Retinal pigment epithelial cell (primary cell): ENCODE measurements at places on chromosomes 7 and 10.

GRCh38 chr10:124708246-124708779 is 35.9 kb downstream of the FAM53B start:
- DNase-seq = no peak

- no peak for DNase-seq
Measured at GRCh38 chr10:114308531-114309363, 69.7 kb downstream of the VWA2 start.

DNA sequence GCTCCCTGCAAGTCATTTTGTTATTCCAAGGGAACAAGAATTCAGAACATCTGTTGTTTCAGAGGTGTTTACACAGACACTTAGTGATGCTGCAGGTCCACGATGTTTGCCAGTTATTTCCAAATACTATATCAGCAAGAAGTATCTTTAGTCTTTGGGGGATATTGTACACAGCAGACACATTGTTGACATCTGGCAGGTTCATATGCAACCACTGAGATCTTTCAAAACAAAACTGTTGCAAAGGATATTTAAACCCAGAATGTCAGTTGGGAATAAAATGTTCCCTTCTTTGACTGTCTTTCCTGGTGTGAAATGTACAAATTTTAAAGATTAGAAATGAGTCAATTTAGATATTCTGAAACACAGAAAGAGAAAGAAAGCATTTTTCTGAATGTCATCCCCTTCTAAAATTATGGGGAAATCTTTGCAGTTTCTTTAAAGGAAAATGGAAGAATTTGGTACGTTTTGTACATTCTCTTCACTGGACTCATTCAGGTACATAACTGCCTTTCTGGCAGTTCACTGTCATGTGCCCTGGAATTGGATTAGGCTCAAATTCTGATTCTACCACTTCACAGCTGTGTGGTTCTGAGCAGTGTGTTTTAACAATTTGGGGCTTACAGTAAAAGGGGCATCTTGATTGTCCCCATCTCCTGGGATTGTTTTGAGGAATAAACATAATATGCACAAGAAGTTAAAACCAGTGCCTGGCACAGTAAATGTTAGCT is 40.3 kb upstream of the CELF2 start:
- DNase-seq = no peak

DNA sequence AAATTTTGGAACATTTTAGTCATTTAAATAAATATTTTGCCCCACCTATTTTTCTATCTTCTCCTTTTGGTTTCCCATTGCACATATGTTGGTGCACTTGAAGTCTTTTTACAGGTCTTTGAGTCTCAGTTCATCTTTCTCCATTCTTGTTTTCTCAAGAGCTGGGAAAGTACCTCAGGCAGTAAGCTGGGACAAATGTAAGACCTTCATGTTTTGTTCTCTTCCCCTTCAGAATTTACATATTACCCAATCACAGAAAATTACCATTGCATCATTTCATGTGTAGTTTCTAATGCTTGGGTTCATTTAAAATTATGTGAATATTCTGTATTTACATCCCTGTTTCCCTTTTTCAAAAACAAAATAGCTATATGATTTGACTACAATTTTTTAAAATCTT is 1150.0 kb upstream of the POT1 start:
- no peak for DNase-seq

DNA sequence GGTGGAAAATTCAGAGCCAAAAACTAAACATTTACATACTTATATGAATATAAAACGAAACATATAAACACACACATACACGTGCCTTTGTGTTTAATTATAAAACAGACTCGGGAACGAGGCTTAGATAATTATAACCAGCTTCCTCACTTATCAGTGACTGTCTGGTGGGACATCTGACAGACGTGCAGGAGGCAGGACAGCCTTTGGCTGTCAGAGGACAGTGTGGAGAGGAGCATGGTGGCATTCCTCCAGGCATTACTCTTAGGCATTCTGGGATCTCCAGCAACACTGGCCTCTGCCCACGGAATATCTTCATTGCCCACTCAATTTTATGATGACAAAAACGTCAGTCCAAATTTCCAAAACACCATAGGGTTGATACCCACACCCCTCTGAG is 262.2 kb upstream of the NFE2L3 start:
- no peak for DNase-seq

- DNase-seq = no peak
Measured at GRCh38 chr10:69307434-69307833, 29.1 kb downstream of the HK1 start.

GRCh38 chr7:83301416-83301815 is 138.7 kb upstream of the PCLO start:
- DNase-seq = no peak

DNA sequence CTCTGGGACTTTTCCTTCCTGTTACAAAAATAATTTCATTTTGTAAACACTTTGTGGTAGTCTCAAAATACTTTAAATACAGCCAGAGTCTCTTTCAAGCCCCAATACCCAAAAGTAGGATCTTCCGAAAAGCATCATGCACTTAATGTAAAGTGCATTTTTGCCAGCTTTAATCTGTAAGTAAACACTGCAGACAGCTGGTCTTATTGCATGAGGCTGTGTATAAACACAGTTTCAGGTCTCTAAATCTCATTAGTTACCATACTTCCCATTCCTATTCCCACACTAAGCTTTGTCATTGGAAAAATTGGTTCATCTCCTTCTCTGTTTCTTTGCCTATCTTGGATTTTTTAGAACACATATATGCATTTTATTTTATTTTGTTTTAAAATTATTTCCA is 87.6 kb upstream of the GNAI1 start:
- no peak for DNase-seq
